ENCODE measurements at places on chromosomes 2 and 18.
A peak's percentile ranks its signal among the peaks of the same experiment; 100 is the strongest.

DNA sequence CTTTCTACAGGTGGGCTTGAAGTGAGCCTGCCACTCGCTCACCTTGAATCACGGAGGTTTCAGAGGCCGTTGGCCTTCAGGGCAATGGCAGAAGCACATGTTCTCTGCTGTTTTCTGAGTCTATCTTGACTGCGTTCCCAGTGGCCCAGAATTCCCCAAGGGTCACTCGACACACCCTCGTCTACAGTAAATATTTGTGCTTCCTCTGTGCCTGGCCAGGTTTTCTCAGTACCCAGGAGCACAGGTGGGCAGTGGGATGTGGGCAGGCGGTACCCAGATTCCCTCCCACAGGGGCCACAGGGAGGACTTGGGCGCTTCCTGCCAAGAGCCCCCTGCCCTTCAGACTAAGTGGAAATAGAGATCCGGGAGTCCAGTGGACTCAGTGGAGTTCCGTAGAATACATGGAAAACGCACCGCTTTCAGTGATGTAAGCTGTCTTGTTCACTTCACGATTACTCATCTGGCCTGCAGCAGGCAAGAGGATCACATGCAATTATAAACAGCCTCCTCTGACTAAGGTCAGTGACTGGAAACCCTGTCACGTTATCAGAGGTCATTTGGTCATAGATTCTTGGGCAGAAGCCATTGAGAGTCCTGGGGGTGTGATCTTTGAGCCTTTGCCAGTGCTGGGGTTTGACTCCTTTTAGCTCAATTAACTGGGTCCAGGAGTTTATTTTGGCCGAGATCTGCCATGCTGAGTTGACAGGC is 179.8 kb downstream of the NEDD4L start:
- DNase-seq = peak; percentile 45

GRCh38 chr2:88859461-88859860 is 168.0 kb downstream of the RPIA start:
- DNase-seq = no peak

GRCh38 chr2:120353591-120353898 is 7.6 kb downstream of the INHBB start:
- no peak for DNase-seq

DNA sequence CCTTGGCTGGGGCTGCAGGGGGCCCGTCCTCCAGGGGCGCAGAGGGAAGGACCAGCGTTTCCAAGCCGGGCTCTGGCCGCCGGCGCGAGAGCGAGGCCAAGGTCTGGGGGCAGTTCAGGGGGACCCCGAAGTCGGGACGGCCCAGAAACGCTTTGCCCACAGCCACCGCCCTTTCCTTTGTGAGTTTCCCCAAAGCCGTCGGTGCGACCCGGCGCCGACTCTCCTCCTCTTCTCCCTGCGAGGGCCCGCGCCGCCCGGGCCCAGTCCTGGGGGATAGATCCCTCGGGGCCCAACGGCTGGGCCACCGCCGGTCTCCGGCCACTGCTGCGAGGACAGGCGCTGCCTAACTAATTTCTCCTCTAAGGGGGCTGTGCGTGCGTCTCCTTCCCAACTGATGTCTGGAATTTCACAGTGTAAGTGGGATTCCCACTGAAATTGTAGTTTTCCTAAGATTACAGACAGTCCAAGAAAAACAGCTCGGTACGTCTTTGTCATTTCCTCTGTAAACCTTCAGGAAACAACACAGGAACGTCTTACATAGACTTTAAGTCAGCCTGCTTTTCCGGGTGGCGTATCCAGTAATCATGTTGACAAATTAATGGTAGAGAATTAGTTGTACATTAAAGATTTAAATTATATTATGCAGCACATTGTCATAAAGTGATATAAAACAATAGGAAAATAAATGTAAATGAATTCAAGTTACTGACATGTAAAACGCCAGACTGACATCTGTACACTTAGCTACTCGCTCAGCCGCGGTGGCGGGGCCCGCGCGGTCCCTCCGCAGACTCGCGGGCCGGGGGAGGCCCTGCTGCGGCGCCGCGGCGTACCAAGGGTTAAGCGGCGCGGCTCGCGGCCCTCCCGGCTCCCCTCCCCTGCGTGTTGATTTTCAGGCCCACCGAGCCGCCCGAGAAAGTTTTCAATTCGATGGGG is 139.4 kb upstream of the SIX3 start:
- no peak for DNase-seq

DNA sequence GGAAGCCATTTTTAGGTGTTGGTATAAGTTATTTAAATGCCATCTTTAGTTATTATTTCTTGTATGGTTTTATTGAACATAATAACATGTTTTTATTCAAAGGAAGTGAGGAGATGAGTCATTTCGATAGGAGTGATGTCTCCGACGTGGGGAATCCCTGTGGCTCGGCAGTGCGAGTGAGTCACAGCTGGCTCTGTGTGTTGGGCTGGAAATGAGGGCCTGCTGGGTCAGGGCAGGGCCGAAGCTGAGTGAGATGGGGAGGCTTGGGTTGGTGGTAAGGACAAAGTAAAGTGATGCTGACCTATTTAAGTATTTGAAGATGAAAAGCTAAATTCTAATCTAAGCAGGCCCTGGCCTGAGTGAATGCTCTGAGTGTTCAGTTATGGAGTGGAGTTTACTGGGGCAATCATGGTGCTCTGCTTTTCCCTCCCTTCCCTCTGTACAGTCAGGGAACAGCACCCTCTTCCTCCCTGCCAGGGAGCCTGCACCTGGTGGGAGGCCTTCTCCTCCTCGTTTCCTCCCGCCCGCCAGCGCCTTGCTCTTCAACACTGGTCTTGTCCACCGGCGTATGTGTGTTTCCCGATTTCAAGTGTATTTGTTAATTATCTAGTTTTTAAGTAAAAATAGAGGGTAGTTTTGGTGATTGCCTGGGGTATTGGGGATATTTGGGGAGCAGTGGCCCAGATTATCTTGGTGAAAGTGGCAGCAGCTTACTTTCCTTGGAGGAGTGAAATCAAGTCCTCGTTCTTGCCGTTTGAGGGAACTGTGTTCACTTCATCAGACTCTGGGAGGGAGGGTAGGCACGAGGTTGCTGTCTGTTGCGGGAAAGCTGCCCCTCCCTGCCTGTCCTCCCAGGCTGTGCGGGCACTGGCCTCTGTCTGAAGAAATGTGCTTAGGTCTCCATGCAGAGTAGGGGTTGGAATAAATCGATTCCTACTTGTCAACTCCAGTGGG is 157.0 kb downstream of the LDLRAD4 start:
- no peak for DNase-seq

GRCh38 chr2:148680462-148680861 is 35.9 kb downstream of the EPC2 start:
- no peak for DNase-seq

GRCh38 chr2:206080927-206081326 is 5.0 kb downstream of the INO80D start:
- DNase-seq = no peak

GRCh38 chr18:76567835-76568445 is 72.9 kb upstream of the ZNF516 start:
- no peak for DNase-seq

DNA sequence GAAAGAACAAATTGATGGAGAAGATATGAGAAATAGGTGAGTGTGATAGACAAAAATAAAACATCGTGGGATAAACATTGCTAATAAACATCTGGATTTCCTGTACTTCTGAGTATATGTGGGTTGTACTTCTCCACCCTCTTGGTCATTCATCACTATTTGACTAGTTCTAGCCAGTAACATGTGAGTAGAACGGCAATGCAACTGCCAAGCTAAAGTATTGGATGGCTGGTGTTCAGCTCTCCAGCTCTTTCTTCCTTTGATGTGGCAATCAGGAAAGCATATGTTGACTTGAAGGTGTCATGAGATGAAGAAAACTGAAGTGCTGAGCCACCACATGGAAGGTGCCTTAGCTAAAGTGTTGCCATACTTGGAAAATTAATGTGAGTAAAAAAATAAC is 144.9 kb downstream of the SCG2 start:
- no peak for DNase-seq

GRCh38 chr18:75880266-75880665 is 452.8 kb upstream of the SMIM21 start:
- DNase-seq = no peak

GRCh38 chr2:9554921-9555296 is 721 bp downstream of the ADAM17 start:
- DNase-seq = peak; percentile 78

DNA sequence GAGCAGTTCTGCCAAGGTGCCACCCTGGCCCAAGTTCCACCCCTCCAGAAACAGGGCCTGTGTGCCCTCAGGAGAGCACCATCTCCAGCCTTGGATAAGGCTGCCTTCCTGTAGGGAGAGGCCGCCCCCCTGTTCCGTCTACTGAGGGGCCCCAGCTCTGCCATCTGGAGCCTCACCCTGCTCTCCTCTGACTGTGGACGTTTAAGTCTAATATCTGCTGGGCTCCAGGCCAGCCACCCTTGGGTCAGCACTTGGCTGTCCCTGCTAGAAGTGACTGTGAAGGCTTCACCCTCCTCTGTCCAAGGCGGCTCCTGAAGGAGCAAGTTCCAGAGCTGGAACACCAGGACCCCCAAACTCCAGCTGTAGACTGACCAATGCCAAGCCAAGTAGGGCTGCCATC is 26.3 kb downstream of the RHOB start:
- DNase-seq = no peak

DNA sequence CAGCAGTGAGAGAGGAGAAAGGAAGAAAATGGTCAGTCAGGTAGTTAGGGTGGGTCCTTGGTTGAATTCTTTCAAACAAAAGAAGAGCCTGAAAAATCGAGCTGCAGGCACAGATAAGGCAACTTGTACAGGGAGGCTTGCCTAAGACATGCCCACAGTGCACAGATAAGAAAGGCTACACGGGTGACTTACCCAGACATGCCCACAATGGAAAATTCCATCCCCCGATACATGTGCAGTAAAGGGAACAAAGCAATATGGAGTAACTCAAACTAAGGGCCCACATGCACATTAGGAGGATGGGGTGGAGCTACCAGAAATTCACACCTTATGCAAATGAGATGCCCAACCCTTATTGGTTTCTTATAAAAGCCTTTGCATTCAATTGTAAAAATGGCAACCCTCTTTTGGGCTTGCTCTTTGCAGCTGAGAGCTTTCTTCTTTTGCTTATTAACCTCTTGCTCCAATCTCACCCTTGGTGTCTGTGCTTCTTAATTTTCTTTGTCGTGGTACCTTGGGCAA is 110.3 kb upstream of the RMP24 start:
- no peak for DNase-seq

- DNase-seq = no peak
Observed at GRCh38 chr2:167438206-167438605, 549.9 kb downstream of the XIRP2 start.

- DNase-seq = no peak
Observed at GRCh38 chr2:233271693-233272092, 20.2 kb downstream of the ATG16L1 start.

- DNase-seq = no peak
Observed at GRCh38 chr2:239895669-239896068, 129.5 kb downstream of the NDUFA10 start.

DNA sequence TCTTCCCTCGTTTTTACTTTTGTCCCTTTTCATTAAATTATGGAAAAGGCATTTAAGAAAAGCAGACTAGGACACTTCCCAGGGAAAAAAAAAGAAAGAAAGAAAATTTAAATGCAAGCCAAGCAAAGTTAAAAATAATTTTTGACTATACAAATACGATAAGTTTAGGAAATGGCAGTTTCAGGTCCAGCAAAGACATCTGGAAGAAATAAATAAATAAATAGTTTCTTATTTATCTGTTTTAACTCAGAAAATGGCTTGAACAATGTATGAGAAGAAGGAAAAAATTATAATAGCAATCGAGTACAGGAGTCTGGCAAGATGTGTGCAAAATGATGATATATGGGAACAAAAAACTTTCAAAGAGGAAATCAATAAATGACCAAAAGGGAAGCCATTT is 114.6 kb upstream of the NCKAP5 start:
- DNase-seq = no peak

DNA sequence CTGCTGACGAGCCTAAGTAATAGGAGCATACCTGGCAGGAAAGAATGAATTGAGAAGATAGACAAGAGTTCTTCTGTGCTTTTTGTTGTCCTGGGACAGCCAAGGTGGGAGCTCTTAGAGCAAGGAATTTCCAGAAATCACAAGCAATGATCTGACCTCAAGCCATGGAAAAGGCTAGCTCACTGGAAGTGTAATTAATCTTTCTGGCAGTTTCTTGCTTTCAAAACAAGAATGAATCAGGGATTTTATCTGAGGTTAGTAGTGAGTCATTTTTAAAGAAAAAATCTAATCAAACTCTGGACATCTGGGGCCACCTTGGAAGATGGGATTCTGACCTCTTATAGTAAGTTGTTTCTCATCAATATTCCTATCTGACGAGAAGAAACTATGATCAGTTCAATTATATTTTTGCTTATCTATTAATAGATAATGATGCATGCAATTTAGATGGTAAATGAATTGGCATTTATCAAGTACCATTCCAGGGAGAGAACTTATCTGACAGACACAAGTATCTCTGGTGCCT is 98.0 kb downstream of the ADCYAP1 start:
- no peak for DNase-seq

GRCh38 chr18:33612632-33613031 is 34.6 kb downstream of the ASXL3 start:
- no peak for DNase-seq

GRCh38 chr2:83172841-83173240 is 1286.2 kb downstream of the SUCLG1 start:
- no peak for DNase-seq

GRCh38 chr2:4214444-4215205 is 511.2 kb downstream of the DCDC2C start:
- no peak for DNase-seq

DNA sequence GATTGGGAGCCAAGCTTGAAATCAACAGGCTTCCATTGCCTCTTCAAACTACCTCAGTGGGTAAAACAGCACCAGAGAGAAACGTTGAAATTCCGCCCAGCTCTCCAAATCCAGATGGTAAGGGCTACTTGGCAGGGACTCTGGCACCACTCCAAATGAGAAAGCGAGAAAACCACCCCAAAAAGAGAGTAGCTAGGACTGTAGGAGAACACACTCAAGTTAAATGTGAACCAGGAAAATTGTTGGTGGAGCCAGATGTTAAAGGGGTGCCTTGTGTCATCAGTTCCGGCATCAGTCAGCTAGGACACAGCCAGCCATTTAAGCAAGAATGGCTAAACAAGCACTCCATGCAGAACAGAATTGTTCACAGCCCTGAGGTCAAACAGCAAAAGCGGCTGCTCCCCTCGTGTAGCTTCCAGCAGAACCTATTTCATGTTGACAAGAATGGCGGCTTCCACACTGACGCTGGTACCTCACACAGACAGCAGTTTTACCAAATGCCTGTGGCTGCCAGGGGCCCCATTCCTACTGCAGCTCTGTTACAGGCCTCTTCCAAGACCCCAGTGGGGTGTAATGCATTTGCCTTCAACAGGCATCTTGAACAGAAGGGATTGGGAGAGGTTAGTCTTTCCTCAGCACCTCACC is 167.3 kb downstream of the ASXL3 start:
- DNase-seq = no peak

- no peak for DNase-seq
Observed at GRCh38 chr2:232771870-232772269, 4.5 kb downstream of the KCNJ13 start.

DNA sequence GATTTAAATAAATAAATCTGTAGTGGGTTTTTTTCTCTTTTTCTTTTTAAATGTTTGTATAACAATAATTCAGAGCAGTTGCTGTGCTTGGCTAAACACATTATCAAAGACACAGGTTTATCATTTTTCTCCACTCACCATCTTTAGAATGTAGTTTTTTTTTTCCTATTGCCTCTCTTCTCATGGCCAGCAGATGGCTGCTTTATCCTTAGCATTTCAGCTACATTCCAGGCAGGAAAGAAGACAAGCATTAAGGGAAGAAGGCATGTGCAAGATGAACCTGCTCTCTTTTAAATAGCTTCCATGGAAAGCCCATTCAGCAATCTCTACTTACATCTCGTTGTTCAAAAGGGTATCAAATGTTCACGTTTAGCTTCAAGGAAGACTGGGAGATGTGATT is 42.6 kb downstream of the ARHGAP15 start:
- no peak for DNase-seq
